T-helper 17 cell (primary cell): ENCODE measurements at places on chromosomes 1 and 21. TPM values are rescaled to one million over a fixed set of nuclear protein-coding genes. Genes with fewer than 3 reads are reported as not detected.

- peak overlapping the region; percentile 98 for H3K27ac ChIP-seq
- H3K4me1 ChIP-seq, result peaks cover 44% of the 10 kb centered on the region
- peak overlapping the region; percentile 97 for H3K4me3 ChIP-seq
- H3K36me3 ChIP-seq, result peaks cover 10% of the 10 kb centered on the region
Observed at GRCh38 chr1:167627615-167627864, 2.5 kb upstream of the RCSD1 start.

Gene BARHL2
- total RNA-seq, result not detected

DNA sequence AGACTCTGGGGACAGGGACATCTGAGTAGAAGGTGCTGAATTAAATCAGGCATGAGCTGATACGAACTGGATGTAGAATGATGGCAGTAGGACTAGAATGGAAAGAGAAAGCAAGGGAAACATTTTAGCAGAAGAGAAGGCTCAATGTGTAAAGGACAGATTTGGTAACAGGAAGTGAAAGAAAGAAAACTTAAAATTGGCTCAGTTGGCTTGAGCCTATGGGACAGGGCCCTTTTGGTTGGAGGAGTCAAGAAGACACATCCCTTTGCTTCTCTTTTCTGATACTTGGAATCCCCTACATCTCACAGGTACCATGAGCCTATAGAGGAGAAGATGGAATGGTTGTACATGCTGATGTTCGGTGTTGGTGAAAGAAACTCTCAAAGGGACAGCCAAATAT lies 300.6 kb upstream of the PLXNA2 start:
- H3K4me3 ChIP-seq, result no peak overlapping the region
- no peaks in the 10 kb centered on the region for H3K4me1 ChIP-seq
- no peaks in the 10 kb centered on the region for H3K36me3 ChIP-seq
- no peak for DNase-seq

Gene ZDHHC18
- total RNA-seq, result 71.2 TPM

DNA sequence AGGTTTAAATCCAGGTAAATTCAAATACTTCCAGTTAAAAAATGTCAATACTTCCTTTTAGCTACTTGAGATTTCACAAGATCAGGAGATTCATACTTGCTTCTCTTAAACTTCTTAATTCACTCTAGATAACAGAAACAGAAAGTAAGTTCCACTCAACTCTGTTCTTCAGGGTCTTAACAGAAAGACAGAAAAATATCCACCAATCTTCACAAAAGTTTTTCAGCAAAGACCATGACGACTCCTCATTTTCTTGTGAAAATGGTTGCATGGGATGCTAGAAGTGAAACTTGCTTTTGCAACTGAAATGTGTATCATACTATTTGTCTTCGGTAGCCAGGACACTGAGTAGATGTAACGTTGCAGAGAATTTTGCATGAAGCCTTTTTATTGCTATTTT lies 12.3 kb upstream of the LRRC8C start:
- H3K36me3 ChIP-seq, result peaks cover 3% of the 10 kb centered on the region
- peaks cover 30% of the 10 kb centered on the region for H3K4me1 ChIP-seq
- no peaks in the 10 kb centered on the region for H3K27me3 ChIP-seq
- H3K4me3 ChIP-seq, result peak overlapping the region; percentile 58
- H3K27ac ChIP-seq, result peak overlapping the region; percentile 74

DNA sequence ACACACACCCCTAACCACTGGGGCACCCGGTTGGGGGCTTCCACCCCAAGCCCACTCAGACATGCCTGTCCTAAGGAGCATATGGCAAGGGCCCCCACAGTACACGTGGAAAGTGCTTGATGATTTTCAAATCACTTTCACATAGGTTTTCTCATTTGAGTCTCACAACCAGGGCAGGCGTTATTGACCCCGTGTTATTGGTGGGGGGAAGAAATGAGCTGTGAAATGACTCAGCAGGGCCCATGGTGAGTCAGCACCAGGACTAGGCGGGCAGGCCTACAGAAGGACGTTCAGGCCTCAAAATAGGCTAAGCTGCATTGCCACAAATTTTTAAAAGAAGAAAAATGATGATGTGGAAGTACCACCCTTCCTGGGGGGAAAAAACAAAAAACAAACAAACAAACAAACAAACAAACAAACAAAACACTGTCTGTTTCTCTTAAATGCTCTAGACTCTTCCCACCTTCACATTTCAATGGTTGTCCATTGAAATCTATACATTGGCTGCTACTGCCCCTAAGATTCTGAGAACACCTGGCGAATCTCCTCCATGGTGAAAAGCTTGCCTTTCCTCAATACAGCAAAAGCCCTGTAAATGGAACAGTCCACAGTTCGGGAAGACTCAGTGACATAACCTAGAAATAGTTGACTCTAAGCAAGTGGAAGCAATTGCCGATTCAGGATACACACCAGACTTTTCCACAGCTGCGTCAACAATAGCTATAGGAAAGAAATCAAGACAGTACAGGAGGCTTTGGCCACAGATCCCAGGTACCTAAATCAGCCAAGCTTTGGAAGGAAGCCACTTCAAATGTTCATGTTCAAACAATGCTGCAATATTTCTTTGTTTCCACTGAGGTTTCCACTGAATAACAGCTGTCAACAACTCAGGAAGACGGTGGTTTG lies 234.7 kb downstream of the TOMM20 start:
- H3K36me3 ChIP-seq, result no peaks in the 10 kb centered on the region
- no peak overlapping the region for H3K4me3 ChIP-seq
- no peaks in the 10 kb centered on the region for H3K27me3 ChIP-seq
- peaks cover 20% of the 10 kb centered on the region for H3K4me1 ChIP-seq
- H3K27ac ChIP-seq, result no peak overlapping the region
- no peak for DNase-seq

Gene KCNJ9
- not detected for total RNA-seq

GRCh38 chr1:231600458-231600976 lies 26.1 kb upstream of the DISC1 start:
- H3K4me3 ChIP-seq, result no peak overlapping the region
- no peaks in the 10 kb centered on the region for H3K36me3 ChIP-seq
- H3K27ac ChIP-seq, result no peak overlapping the region
- no peak for DNase-seq
- H3K4me1 ChIP-seq, result peaks cover 6% of the 10 kb centered on the region

- H3K27ac ChIP-seq, result no peak overlapping the region
- no peaks in the 10 kb centered on the region for H3K36me3 ChIP-seq
- peaks cover 22% of the 10 kb centered on the region for H3K27me3 ChIP-seq
Observed at GRCh38 chr1:87806379-87807094, 477.9 kb downstream of the LMO4 start.

- DNase-seq, result no peak
- no peak overlapping the region for H3K4me3 ChIP-seq
- peaks cover 25% of the 10 kb centered on the region for H3K4me1 ChIP-seq
- no peaks in the 10 kb centered on the region for H3K27me3 ChIP-seq
- peak overlapping the region; percentile 27 for H3K27ac ChIP-seq
- peaks cover 2% of the 10 kb centered on the region for H3K36me3 ChIP-seq
Observed at GRCh38 chr1:25744636-25745425, 55.2 kb upstream of the SELENON start.

Gene IGSF9
- not detected for total RNA-seq

- no peak for DNase-seq
- H3K27ac ChIP-seq, result no peak overlapping the region
- peaks cover 4% of the 10 kb centered on the region for H3K4me1 ChIP-seq
- no peak overlapping the region for H3K4me3 ChIP-seq
Observed at GRCh38 chr1:95049935-95050334, 22.8 kb downstream of the ALG14 start.

- H3K36me3 ChIP-seq, result no peaks in the 10 kb centered on the region
- no peak for DNase-seq
- no peak overlapping the region for H3K27ac ChIP-seq
- H3K4me3 ChIP-seq, result no peak overlapping the region
- no peaks in the 10 kb centered on the region for H3K4me1 ChIP-seq
- H3K27me3 ChIP-seq, result peaks cover 23% of the 10 kb centered on the region
Observed at GRCh38 chr1:245486775-245487470, 332.1 kb downstream of the KIF26B start.

DNA sequence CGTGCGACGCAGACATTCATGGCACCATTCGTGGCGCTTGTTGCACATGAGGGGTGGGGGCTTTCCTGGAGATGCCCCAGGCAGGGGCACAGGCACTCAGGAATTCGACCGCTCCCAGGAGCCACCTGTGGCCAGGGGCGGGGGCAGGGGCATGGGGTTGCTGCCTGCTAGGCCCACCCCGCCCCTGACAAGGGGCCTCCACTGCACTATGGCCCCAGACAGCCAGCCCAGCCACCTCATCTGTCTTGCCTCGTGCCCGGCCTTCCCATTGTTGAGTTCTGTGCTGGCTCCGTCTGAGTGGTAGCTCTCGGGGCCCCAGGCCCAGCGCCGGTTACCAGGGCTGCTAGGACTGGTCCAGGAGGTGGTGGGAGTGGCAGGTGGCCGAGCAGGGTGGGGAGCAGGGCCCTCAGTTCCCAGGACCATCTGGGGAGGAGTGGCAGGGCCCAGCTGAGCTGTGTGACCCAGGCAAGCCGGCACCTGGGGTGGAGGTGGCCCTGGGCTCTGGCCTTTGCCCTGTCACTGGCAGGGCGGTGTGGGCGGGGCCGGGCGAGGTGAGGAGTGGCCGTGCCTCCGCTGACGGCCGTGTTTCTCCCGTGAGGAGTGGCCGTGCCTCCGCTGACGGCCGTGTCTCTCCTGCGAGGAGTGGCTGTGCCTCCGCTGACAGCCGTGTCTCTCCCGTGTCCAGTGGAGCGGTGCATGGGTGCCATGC lies 1.9 kb downstream of the PLCH2 start:
- H3K36me3 ChIP-seq, result no peaks in the 10 kb centered on the region
- no peak overlapping the region for H3K27ac ChIP-seq
- DNase-seq, result no peak
- no peak overlapping the region for H3K4me3 ChIP-seq
- H3K27me3 ChIP-seq, result no peaks in the 10 kb centered on the region

DNA sequence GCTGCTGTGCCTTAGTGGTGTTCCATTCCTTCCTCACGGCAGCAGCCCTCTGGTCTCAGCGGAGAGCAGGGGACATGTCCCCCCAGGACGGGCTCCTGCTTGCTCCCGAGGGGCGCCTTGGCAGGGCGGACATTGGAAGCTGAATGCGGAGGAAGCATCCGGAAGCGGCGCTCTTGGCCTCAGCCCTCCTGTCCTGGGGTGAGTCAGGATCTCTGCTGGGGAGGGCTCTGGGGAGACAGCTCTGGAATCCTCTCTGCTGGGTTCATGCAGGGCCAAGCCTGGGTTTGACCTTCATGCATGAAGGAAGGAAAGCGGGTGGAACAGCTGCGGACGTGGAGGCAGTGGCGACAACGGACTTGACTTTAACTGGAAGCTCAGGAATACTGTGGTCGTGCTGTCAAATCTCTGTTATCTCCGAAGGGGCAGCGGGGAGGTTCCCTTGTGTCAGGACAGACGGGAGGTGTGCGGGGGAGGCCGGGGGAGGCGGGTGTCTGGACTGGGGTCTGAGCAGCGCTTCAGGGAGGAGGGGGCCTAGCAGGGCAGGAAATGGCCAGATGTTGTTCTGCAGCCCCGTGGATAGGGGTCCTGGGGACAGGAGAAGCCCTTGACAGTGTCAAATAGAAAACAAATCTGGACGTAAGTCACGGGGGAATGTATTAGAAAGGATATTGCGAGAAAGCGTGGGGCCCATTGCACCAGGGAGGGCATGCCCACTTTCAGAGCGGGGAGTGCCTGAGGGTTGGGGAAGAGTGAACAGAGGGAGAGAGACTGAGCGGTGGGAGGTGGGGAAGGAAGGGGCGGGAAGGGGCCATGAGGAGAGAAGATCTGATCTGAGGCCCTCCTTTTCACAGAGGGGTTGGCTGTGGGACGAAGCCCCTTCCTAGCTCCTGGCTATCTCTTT lies 26.6 kb downstream of the CRYAA start:
- H3K4me1 ChIP-seq, result peaks cover 5% of the 10 kb centered on the region
- H3K4me3 ChIP-seq, result no peak overlapping the region
- peaks cover 30% of the 10 kb centered on the region for H3K27me3 ChIP-seq
- H3K27ac ChIP-seq, result no peak overlapping the region
- H3K36me3 ChIP-seq, result peaks cover 6% of the 10 kb centered on the region

DNA sequence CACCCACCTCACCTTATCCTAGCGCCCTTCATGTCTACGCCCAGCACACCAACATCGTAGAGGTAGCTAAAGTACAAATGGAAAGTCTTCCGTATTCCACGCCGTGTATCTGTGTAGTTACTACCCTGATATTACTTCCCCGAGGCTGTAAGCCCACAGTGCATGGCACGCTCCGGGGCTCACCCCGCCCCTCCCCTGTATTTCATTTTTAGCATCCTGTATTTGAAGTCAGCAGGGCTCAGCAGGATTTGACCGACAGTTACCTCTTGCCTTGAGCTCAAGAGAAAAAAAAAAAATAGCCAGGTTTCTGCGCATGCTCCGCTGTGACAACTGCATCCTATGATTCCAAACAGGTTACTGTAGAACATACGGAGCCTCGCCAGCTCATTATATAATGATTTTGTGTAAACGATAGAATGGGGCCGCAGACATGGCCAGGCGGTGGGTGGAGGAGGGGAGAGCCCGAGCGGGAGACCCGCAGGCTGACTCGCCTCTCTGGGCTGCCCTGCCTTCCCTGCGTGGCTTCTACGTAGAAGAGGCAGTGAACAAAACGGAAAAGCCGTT lies 1.3 kb downstream of the ABCG1 start:
- H3K27ac ChIP-seq, result peak overlapping the region; percentile 99
- peak overlapping the region; percentile 96 for H3K4me3 ChIP-seq
- peak; percentile 54 for DNase-seq

GRCh38 chr1:8643542-8644536 lies 173.6 kb downstream of the RERE start:
- H3K27ac ChIP-seq, result no peak overlapping the region
- no peaks in the 10 kb centered on the region for H3K27me3 ChIP-seq
- no peaks in the 10 kb centered on the region for H3K36me3 ChIP-seq
- H3K4me1 ChIP-seq, result peaks cover 2% of the 10 kb centered on the region
- no peak for DNase-seq

Gene WNT9A
- 0.18 TPM for total RNA-seq

DNA sequence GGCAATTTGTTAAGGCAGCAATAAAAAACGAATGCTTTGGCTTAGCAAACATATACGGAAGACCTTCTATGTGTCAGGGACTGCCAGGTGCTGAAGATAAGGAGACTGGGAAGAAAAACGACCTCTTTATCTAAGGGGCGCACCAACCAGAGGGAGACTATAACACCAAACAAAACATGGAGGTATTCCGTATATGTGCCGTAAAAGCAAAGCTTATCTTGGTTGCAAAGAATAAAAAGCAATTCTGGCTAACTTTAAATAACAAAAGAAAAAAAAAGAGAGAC lies 167.1 kb upstream of the KCNJ15 start:
- H3K27me3 ChIP-seq, result no peaks in the 10 kb centered on the region
- no peaks in the 10 kb centered on the region for H3K36me3 ChIP-seq
- H3K4me1 ChIP-seq, result no peaks in the 10 kb centered on the region
- no peak overlapping the region for H3K27ac ChIP-seq
- no peak for DNase-seq
- no peak overlapping the region for H3K4me3 ChIP-seq

- no peak overlapping the region for H3K4me3 ChIP-seq
- H3K36me3 ChIP-seq, result no peaks in the 10 kb centered on the region
- no peaks in the 10 kb centered on the region for H3K27me3 ChIP-seq
- DNase-seq, result no peak
Observed at GRCh38 chr1:15066191-15066590, 87.4 kb upstream of the TMEM51 start.

- H3K4me1 ChIP-seq, result no peaks in the 10 kb centered on the region
- no peak for DNase-seq
- no peaks in the 10 kb centered on the region for H3K36me3 ChIP-seq
- H3K4me3 ChIP-seq, result no peak overlapping the region
Observed at GRCh38 chr1:227234998-227235405, 83.3 kb downstream of the CDC42BPA start.
